ENCODE measurements at places on chromosomes 16 and 17. TPM values are rescaled to one million over a fixed set of nuclear protein-coding genes. Genes with fewer than 3 reads are reported as not detected.

DNA sequence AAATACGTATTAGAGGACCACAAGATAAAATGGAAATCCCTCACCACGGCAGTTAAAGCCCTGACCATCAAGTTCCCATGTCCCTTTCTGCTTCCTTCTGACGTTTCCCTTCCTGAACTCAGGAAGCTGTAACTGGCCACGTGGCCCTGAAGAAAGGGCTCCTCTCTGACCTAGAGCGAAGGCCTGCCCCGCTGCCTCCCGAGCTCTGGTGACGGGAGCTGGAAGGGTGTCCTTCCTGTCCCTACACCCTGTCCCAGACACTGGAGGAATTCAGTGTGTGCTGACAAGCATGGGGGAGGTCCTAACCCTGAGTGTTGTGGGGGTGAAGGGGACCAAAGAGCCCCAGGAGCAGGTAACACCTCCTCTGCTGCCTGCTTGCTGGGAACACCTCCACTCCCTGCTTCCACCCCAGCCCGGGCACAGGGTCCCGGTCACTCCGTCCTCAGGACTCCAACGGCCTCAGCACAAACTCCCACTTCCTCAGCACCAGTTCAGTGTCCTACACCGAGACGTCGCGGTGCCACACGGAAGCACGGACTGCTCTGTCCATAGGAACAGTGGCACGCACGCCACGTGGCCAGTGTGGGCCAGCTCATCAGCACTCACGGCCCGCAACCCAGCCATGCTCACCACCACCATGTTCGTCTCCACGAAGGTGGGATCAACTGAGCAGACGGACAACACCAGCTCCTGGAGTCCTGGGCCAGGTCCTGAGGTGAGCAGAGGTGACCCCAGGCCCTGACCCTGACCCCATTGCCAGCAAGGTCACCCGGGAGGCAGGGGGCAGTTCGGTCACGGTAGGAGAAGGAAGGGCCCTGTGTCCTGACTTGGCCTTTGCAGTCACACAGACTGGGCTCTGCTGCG, 16.9 kb downstream of the TMEM235 start:
- no peak for DNase-seq

GRCh38 chr16:50275098-50275415, 8.7 kb downstream of the ADCY7 start:
- no peak for DNase-seq

The KRTAP3-2 gene
- total RNA-seq: not detected

The KRTAP4-6 gene
- total RNA-seq: not detected

- peak; percentile 38 for DNase-seq
Observed at GRCh38 chr16:48629531-48629930, 19.6 kb upstream of the N4BP1 start.

GRCh38 chr17:72234985-72235384, 114.2 kb downstream of the SOX9 start:
- DNase-seq: no peak

GRCh38 chr16:13923703-13924298, 3.8 kb downstream of the ERCC4 start:
- no peak for DNase-seq

- peak; percentile 89 for DNase-seq
Observed at GRCh38 chr17:34199932-34200534, 55.1 kb upstream of the CCL2 start.

The KRTAP3-1 gene
- total RNA-seq: not detected

GRCh38 chr17:69594641-69595040, 180.1 kb downstream of the MAP2K6 start:
- no peak for DNase-seq

DNA sequence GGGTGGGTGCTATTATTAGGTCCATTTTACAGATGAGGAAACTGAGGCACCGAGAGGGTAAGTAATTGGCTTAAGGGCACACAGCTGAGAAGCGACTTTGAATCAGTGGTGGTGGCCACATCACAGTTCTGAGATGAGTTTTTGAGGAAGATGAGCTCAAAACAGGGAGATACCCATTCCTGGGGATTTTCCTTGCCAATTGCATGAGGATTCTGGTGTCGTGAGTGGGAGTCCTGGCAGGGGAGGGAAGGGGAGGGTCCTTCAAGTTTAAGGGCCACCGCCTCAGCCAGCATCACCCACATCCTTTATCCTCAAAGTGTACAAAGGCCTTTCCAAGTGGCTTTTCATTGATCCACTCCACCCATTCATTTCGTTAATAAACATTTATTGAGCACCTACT, 45.3 kb downstream of the IL21R start:
- DNase-seq: no peak

DNA sequence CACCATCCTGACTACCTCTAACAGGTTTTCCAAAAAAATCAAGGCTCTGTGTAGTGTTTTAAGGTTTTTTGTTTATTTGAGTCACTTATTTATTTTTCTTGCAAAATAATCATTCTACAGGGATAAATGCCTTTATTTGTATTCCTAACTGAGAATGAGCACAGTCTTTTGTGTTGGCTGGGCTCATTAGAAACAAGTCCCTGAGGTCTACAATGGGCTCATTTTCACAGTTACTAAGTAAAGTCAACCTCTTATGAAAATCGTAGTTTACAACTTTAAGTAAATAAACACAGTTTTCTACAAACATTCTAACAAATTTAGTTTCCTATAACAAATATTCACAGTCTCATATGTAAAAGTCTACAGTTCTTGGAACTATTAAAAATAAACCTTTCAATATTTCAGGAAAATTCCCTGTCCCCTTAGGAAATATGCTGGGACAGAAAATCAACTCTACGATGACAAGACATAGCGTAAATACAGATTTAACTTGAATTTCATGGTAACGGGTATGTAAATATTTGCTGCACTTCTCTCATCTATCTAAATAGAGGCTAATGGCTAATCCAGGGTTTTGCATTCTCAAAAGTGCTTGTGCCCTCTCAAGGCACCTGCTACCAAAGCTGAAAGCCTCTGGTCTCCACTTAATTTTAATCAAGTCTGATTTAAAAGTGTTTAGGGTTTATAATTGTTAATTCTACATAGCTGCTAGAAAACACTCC, 31.5 kb upstream of the CDH5 start:
- DNase-seq: no peak

GRCh38 chr17:78876094-78876597, 26.9 kb downstream of the CEP295NL start:
- no peak for DNase-seq

- DNase-seq: no peak
Observed at GRCh38 chr17:21268596-21269188, 15.5 kb upstream of the NATD1 start.

- no peak for DNase-seq
Observed at GRCh38 chr16:30406795-30407101, 658 bp upstream of the ZNF771 start.

The TEKT1 gene
- not detected for total RNA-seq
